ENCODE measurements at places on chromosomes 11 and 22.

DNA sequence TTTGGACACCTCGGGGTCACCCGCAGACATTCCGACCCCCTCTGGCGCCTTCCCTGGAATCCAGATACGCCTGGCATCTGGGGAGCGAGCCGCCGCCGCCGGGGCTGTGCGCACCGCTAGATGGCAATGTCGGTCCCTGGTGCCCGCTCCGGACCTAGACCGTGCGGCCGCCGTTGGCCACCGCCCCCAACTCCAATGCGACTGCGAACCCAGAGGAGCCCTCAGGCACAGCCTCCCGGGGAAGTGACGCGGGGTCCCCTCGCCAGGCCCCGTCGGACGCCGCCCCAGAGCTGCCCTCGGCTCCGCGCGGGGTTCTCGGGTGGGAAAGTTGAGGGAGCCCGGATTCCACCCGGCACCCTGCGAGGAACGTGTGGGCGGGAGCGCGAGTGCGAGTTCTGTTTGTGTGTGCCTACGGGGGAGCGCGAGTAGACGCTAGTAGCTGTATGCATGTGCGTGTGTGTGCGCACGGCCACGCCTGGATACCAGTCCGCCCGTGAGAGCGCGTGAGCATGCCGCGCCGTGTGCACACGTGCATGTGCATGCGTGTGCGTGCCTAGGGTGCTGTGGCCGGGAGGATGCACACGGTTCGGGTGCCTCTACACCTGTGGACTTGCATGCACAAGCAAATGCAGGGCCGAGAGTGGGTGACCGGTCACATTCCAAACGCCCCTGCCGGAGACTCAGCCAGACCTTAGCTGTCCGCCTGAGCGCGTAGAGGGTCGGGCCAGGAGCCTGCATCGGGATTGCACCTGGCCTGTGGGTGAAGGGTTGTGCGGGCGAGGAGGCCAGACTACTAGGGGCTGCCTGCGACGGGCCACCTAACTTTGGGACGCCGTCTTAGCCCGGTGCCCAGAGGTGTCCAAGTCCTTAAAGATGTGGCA is 1.9 kb downstream of the CHRM4 start:
- DNase-seq, result no peak

DNA sequence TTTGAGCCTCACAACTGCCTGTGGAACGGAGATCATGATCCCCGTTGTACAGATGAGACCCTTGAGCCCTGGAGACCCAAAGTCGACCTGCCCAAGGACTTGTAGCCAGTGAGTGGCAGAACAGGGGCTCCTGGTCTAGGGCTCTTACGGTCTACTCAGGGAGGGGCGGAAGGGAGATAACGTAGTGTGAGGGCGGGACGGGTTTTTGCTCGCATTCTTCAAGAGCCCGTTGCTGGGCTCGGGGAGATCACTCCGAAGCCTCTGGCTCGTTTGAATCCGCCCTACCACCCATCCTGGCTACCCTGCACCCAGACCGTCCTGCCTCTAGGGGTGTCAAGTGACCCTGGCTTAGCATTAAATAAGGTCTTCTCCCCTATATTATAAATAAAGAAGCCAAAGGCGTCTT is 639 bp downstream of the CRY2 start:
- no peak for DNase-seq

- no peak for DNase-seq
Observed at GRCh38 chr22:17387356-17387755, 18.1 kb downstream of the CECR2 start.

DNA sequence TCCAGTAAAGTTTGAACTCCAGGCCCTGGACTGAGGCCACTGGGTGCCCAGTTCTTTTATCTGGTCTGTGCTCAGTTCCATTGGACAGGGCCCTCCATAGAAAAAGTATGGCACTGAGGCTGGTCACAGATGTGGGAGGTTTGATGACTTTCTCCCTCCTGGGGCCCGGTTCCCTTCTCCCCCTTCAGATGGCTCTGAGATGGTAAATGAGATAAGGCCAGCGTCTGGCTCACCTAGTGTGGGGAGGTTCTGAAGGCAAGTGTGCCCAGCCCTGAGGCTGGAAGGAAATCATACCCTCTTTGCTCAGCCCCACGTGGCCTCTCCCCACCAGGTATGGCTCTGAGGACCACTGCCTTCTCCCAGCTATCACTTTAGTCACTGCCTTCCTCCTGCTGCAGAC is 1.5 kb upstream of the CLDN5 start:
- no peak for DNase-seq

GRCh38 chr11:63623513-63624140 is 9.4 kb upstream of the PLAAT3 start:
- no peak for DNase-seq

DNA sequence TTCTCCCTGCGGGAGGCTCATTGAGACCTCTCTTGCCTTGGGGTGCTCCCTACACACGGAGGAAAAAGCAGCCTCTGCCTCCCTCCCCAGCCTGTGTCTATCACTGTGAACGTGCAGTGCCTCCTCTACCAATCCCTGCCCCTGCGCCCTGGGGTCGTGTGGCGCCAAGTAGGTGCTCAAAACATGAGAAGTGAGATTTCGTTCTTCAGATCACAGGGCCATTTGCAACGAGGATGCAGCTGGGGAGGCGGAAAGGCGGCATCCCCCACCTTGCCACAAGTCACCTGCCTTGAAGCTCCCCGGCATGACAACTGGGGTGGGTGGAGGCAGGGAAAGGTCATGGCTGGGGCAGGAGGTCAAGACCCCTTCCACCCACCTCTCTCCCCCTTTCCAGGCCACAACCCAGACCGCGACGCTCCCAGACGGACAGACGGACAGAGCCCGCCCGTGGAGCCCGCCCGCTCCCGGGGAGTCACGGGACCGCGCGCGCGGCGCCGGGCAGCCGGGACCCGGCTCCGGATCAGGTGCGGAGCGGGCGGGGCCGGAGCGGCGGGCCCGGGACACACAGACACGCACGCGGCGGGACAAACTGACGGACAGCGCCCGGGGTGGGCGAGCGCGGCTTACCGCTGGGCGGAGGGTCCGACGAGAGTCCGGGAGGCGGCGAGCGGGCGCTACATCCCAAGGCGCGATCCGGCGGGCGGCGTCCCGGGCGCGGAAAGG is 485 bp downstream of the KCNJ4 start:
- DNase-seq, result no peak

DNA sequence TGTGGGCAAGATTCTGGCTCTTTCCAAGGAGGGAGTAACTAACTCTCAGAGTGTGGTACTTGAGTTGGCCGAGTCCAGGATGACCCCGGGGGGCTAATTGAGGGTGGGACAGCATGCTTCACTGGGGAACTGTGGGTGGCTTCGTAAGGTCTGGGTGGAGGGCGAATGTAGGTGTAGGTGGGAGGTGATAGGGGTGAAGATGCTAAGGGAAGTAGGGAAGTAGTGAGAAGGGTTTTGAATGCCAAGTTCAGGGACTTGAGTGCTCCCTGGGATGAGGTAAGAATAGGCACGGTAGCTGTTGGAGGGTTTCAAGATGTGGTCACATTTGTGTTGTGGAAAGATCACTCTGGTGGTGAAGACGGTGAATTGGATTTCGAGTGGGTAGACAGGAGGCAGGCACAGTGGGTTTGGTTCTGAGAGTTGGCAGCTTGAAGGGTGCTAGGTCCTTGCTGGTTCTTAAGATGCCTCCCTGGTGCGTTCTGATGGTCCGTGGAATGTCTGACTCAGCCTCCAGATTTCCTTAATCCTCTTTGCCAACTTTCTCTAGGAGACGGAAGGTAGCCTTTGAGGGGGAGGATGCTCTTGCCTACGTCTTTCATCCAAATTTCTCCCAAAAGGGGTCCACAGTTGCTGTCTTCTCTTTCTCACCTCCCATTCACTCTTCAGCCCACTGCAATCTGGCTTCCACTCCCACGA is 2.5 kb upstream of the DNAL4 start:
- no peak for DNase-seq

DNA sequence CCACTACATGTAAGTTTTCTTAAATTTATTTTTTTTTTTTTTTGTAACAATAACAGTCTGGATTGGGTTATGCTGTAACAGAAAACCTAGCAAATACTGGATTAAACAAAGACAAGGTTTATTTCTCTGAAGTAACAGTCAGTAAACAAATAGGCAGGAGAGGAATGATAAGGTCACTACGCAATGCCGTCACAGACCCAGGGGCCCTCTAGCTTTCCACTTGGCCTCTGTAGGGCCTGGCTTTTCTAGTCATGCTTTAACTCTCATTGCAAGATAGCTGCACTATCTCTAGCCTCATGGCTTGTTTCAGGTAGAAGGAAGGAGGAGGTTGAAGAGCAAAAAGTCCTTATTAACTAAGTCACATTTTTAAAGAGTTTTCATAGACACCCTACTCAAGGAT is 6.5 kb downstream of the OR10A6 start:
- DNase-seq, result no peak

GRCh38 chr11:133830931-133831907 is 14.1 kb downstream of the SPATA19 start:
- DNase-seq, result no peak

GRCh38 chr22:29079218-29079901 is 6.5 kb downstream of the KREMEN1 start:
- no peak for DNase-seq

GRCh38 chr11:45879803-45880686 is 5.4 kb upstream of the MAPK8IP1 start:
- DNase-seq, result no peak

DNA sequence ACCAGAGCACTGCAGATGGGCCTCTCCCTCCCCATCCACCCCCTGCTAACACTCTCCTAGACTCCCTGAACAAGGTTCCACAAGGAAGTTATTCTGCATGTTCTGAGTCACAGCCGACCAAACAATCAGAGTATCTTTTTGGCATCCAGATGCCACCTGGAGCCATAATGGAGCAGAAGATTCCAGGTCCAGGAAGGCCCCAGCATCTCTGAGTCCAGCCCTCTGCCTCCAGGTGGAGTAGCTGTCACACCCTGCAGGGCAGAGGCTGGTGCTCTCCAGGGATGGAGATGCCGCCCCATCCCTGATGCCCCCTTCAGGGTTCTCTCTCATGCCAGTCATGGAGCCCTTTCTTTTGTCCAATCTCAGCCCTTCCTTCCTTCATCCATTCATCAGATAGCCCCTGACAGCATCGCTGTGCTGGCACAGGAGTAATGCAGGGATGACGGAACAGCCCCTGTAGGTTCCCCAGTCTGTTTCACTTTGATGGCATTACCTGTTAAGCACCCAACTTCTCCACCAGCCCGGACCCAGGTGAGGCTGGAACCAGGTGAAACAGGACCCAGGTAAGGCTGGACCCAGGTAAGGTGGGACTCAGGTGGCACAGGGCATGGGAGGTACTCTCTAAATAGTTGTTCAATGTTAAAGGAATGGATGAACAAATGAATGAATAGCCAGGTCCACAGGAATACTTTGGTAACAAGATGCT is 20.1 kb upstream of the TSKU start:
- no peak for DNase-seq

- no peak for DNase-seq
Observed at GRCh38 chr11:121246021-121246768, 46.4 kb upstream of the SC5D start.

- DNase-seq, result peak; percentile 25
Observed at GRCh38 chr11:128694618-128695481, 978 bp downstream of the FLI1 start.

GRCh38 chr11:35139722-35140282 is 831 bp downstream of the CD44 start:
- DNase-seq, result no peak

- no peak for DNase-seq
Observed at GRCh38 chr22:19513823-19514222, 10.4 kb downstream of the CLDN5 start.

GRCh38 chr11:40129266-40129665 is 1330.2 kb downstream of the LRRC4C start:
- no peak for DNase-seq

- DNase-seq, result no peak
Observed at GRCh38 chr11:65633390-65634108, 4.4 kb upstream of the SIPA1 start.

- DNase-seq, result no peak
Observed at GRCh38 chr22:46124383-46125144, 25.8 kb upstream of the PPARA start.

DNA sequence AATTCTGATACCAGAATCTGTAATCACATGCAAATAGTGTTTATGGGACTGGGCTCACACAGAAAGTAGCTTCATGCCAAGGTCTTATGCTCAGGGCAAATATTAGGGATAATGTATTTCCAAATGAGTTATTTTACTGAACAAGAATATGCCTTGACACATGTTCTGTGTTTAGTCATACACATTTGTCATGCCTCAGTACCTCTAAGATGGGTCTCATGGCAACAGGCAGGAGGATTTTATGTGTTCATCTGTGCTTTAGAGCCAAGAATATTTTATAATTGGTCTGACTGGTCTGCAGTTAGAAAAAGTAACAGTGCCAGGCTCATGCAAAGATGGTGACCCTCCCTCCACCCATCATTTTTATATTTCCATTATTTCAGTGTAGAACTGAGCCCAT is 49.1 kb downstream of the JAM3 start:
- DNase-seq, result no peak

DNA sequence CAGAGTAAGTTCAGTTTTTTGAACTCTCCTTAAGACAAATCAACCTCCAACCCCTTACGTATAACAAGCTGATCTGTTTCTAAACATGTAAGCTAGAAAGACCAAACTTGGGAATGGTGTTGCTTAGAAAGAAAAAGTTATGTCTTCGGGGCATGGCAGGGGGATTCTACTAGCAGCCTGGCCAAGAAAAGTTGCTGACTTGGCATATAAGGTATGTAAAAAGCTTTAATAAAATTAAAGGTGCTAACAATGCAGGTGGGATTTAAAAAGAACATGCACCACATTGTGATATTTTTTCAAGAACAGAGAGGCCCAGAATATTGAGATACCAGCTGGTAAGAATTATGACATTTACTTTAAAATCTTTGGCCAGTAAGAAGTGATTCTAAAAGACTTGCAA is 411.4 kb upstream of the CCDC90B start:
- no peak for DNase-seq

DNA sequence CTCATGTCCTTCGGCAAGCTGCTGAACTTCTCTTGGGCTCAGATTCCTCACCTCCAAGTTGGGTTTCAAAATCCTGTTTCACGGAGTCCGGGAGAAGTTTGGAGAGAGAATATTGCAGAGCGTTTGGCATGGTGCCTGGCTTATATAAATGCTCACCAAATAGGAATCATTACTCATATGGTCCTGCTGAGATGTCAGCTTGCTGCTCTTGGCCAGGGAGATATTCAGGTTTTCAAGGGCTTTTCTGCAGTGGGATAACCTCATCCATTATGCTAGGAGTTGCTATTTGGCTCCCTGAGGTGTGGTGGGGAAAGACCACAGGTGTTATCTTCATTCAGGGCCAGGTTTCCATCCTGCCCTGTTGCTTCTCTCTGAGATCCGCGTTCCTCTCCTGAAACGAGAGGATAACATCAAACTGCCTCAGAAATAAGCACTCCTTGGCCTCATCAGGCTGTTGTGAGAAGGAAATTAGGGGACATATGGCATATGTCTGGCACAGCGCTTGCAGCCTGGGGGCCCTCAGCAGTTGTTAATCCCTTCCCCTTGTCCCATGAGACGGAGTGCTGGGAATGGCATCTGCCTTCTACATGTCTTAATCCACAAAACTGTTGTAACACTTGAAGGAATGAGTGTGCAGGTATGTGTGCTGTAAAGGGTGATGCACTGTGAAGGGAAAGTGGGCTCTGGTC is 29.9 kb upstream of the ACER3 start:
- DNase-seq, result no peak
